Iris pigment epithelial cell (primary cell): ENCODE measurements at places on chromosomes 7 and 10.

DNA sequence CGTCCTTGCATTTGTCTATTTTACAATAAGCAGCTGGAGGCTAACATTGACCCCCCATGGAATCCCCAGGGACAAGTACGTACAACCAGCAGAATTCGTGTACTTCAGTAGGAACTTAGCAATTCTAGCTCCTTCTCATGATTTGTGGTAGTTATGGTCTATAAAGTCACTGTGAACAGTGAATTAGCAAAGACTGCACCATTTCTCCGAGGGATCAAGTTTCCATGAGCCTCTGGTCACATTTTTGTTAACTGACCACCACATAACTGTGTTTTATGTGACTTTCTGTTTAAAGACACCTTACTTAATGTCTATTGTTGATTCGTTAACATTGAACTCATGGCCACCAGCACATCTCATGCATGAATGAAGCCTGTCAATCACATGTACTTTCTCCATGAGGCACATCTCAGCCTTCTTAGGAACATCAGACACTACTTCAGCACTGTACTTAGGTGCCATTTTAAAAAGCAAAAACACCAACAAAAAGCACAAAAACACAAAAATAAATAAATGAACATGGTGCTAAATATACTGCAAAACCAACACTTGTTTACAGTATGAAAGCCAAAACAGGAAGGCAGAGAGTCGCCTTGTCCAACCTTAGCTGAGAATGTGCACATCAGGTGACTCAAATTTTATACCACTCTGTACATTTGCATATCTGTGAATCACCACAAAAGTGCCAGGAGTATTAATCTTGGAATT, 9.0 kb upstream of the UCN3 start:
- DNase-seq: no peak

GRCh38 chr7:130278860-130279259, 12.2 kb downstream of the CPA2 start:
- DNase-seq: peak; percentile 91

GRCh38 chr10:49803988-49804387, 41.9 kb upstream of the OGDHL start:
- DNase-seq: no peak

DNA sequence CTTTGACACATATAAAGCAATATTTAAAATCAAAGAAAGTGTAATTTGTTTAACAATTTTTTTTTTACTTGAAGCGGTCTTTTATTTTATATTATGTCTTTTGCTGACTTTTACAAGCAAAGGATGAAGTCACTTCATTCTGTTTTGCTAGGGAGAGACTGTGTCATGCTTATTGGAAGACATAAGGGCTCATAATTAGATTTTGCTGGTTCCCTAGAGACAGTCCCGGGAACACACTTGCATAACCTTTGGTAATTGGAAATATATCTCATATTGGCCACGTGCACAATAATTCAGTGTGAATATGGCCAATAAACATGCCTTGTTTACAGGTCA, 448 bp upstream of the NET1 start:
- no peak for DNase-seq

- no peak for DNase-seq
These were observed 253.8 kb upstream of the INHBA start for GRCh38 chr7:41956705-41957104.
